ENCODE measurements at places on chromosomes 11 and 22.

DNA sequence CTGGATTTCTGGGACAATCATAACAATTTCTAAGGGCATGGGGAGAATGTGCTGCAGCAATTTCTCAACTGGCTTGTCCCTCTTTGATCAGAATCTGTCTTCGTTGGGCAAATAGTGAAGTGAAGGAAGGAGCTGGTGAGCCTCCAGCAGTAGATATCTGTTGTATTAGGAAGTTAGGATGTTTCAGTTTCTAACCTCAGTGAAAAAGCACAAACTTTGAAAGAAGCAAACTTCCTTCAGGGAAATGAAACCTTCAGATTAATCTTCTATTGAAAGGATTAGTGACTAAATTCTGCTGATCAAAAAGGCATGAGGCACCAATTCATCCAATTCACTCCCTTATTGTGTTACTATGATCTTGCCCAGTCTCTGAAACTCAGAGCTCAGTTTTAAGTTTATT lies 24.3 kb downstream of the LMO2 start:
- DNase-seq: no peak

- no peak for DNase-seq
Measured at GRCh38 chr11:104327861-104328511, 164.0 kb upstream of the PDGFD start.

GRCh38 chr11:94150704-94151685 lies 22.4 kb downstream of the PANX1 start:
- DNase-seq: no peak

GRCh38 chr22:29811377-29811776 lies 26.7 kb downstream of the ASCC2 start:
- DNase-seq: no peak

DNA sequence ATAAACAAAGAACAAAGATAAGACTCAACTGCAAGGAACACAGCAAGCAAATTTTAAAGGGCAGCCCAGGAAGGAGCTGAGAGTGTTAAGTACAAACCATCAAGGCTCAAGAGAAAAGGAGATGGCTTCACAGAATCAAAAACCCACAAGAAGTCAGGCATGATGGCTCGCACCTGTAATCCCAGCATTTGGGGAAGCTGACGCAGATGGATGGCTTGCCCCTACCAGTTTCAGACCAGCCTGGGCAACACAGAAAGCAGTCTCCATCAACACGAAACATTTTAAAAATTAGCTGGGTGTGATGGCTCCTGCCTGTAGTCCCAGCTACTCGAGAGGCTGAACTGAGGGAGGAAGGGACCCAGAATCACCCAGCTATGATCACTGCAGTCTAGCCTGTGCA lies 32.6 kb downstream of the MAPK1 start:
- no peak for DNase-seq

- no peak for DNase-seq
Measured at GRCh38 chr22:29817724-29818123, 20.4 kb downstream of the ASCC2 start.

DNA sequence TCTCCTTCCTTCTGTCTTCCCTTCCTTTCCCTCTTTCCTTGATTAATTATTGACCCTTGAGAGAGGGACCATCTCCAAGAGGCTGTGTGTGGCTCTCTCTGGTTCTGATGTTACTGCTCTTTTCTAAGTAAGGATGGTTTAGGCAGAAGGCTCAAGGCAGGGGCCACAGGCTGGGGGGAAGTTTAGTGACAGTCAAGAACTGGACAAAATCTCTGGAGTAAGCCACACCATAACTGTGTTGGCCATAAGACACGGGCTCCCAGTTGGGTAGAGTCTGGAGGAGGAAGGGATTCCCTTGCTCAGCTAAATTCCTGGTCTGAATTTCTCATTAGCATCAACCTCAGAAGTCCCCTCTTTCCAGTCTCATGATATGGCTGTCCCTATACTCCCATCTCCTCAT lies 74.7 kb downstream of the BUD13 start:
- no peak for DNase-seq

GRCh38 chr11:469684-470560 lies 19.8 kb downstream of the PTDSS2 start:
- DNase-seq: no peak

GRCh38 chr11:7490054-7490453 lies 4.7 kb downstream of the OLFML1 start:
- DNase-seq: no peak

DNA sequence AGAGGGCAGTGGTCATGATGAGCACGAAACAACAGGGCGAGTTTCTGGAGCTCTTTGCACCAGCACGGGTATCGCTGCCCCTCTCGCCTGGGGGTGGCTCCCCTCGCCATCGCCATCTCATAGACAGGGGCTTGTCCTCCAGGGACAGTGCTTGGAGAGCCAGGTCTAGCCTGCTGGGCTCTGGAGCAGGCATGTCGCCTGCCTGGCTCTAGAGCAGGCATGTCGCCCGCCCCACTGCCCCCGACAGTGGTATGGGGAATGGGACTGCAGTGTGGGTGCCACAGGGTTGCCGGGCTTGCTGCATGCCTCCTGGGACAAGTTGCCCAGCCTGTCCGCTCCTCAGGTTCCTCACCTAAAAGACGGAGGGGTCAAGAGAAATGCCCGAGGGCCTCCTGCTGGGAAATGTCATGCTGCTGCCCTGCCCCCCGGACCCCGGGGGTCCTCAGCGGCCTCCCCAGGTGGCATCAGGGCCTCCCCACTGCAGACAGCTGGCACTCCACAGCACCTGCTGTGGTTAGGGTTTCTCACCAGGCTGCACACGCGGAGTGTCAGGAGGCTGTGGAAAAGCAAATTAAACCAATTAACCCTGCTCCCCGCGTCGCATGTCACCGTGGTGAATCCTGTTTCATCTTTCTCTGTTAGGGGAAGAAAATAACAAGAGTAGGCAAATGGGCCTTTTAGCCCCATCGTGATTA lies 403.0 kb downstream of the TBC1D22A start:
- no peak for DNase-seq

GRCh38 chr22:28032861-28033260 lies 113.8 kb upstream of the PITPNB start:
- DNase-seq: no peak

DNA sequence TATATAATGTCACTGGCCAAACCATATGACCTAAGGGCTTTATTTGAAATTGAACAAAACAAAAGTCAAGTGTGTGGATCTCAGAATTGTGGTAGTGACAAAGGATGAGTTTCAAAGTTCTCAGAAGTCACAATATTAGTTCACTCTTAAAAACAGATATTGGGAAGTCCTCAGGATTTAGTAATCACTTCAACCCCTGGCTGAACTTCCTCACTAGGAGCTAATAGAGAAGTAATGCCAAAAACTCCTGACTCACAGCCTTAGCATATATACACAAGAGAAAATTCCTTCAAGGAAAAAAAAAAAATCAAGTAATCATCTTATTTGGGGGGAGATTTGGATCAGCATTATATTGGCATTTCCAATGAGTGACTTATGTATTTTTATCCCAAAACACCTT lies 75.6 kb upstream of the APOA1 start:
- no peak for DNase-seq

- DNase-seq: no peak
Measured at GRCh38 chr11:764322-765024, 12.8 kb downstream of the GATD1 start.

DNA sequence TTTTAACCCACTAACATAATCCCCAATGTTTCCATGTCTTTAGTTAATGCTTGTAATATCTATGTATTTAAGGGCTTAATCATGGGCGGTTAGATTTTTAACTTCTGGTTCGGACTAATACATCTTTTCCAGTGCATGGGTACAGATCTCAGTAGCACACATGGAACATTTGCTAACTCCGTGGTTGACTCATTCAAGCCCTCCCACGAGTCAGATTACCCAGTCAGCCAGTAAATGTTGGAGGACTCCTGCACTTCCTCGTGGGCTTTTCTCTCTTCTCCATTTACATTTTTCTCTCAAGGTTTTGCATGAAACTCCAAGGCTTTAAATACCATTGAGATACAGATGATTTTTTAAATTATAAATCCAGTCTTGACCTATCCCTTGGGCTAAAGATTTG lies 313.9 kb downstream of the ST3GAL4 start:
- DNase-seq: no peak

GRCh38 chr11:103800406-103801114 lies 235.9 kb upstream of the DDI1 start:
- DNase-seq: no peak

GRCh38 chr22:39443398-39443797 lies 13.4 kb upstream of the MGAT3 start:
- no peak for DNase-seq

- DNase-seq: no peak
Measured at GRCh38 chr11:111001986-111002611, 243.4 kb upstream of the POU2AF2 start.

GRCh38 chr11:69183613-69184012 lies 27.9 kb downstream of the SMIM38 start:
- DNase-seq: no peak

- peak; percentile 65 for DNase-seq
Measured at GRCh38 chr22:49724893-49725489, 102.7 kb downstream of the BRD1 start.

GRCh38 chr11:119989159-119989821 lies 148.6 kb downstream of the TRIM29 start:
- no peak for DNase-seq

GRCh38 chr11:68113986-68114385 lies 7.2 kb downstream of the CHKA start:
- no peak for DNase-seq
